AG10803 (cell line): ENCODE measurements at places on chromosomes 3 and 15.

DNA sequence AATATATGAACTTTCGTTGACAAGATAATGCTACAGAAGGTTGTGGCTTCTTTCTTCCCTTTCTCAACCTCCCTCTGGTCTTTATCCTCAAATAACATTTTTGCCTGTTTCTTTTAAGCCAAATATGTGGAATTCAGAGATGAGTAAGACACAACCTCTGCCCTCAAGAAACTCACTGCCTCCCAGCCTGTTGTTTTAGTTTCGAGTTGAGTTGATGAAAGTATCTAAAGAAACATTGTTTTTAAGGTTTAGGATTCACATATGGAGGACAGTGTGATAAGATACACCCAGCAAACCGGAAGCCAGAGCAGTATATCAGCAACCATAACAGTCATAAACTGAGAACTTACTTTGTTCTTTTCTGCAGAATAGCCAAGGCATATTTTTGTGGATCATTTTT lies 218.6 kb downstream of the THSD4 start:
- peak; percentile 55 for DNase-seq

DNA sequence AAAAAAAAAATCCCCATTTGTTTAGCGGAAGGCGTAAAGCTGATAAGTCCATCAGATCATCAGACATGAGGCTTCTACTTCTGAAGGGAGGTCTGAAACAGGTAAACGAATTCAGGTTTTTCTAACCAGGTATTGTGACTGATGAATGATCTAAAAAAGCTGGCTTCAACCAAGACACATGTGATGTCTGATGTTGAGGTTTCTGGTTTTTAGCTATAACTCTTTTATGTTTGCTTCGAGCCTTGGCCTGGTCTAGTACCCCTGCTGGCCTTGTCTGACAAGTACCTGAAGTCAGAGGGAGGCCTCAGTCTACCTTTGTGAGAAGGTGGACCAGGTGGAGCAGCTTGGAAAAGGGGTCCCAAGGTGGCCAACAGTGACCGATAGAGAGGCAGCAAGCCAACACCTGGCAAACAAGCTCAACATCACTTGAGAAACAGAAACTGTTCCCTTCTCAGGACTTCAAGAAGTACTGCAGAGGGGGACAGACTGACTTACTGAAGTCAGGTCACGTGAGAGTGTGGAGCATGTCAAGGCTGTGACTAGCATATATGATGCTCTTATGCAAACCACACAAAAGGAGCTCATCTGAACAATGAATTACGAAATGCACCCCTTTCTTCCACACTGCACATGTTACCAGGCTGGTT lies 33.0 kb upstream of the CA12 start:
- no peak for DNase-seq

DNA sequence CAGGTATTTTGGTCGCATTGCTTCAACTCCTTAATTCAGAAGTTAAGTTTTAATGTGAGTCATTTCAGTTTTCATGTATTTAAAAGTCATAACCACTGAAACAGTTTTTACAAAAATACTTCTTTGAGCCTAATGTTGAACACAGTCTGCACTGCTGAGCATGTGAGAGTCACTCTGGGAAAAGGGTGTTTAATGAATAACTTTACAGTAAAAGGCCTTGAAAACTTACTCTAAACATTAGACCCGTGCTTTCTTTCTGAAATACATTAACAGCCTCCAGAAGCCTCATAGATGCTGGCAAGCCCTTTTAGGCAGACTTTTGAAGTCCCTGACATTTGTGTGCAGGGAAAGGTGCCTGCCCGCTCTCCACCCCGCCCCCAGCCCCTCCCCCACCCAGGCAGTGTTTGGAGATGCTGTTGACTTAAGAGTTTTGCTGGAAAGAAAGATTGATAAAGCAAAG lies 68.9 kb upstream of the NR2F2 start:
- DNase-seq = no peak

GRCh38 chr15:94381384-94381783 lies 150.0 kb downstream of the MCTP2 start:
- no peak for DNase-seq

- DNase-seq = no peak
Observed at GRCh38 chr3:5822843-5823242, 635.3 kb downstream of the EDEM1 start.

- DNase-seq = no peak
Observed at GRCh38 chr15:77096138-77096537, 25.2 kb upstream of the TSPAN3 start.

DNA sequence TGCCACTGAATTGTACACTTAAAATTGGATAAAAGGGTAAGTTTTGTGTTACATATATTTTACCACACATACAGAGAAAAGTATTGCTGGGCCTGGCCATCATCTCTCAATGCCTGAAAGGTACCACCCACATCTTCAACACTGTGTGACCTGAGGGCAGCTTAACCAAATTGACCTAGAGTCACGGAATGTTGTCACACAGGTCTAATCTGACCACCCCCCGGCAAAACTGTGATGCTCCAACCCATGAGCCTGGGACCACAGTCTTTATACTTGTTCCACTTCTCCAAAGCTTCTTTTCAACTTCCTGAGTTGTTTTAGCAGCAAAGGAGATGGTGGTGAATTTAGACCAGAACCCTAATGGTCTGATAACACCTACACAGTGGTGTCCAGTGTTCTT lies 210.3 kb upstream of the TPM1 start:
- no peak for DNase-seq

DNA sequence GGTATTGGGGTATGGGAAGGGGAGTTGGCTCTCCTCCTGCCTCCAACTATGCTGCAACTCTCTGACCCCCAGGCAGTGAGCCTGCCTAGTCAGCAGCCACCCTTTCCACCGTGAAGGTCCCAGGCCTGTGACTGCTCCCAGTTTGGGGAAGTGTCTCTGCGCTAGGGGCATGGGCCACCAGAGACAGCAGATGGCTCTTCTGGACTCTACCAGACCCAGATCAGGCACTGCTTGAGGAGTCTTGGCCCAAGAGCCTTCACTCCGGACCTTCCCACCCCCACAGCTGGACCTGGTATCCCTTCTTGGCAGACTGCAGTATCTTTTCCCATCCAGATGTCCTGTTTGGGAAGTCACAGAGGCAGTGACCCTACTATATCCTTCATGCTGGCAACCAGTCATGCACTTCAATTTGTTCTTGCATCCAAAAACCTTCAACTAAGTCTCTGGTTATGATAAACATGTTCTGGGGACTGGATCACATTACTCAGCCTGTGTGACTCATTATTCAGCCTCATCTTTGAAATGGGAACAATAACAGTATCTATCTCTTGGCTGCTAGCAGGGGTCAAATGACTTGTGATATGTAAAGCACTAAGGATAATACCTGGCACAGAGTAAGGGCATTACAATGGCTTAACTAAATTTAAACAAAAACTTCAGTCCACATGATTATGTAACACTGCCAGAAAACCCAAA lies 62.7 kb downstream of the POMGNT2 start:
- DNase-seq = no peak
